ENCODE measurements at places on chromosomes 5 and 9.

GRCh38 chr9:125586172-125586511 lies 120.9 kb downstream of the MAPKAP1 start:
- no peak for DNase-seq

DNA sequence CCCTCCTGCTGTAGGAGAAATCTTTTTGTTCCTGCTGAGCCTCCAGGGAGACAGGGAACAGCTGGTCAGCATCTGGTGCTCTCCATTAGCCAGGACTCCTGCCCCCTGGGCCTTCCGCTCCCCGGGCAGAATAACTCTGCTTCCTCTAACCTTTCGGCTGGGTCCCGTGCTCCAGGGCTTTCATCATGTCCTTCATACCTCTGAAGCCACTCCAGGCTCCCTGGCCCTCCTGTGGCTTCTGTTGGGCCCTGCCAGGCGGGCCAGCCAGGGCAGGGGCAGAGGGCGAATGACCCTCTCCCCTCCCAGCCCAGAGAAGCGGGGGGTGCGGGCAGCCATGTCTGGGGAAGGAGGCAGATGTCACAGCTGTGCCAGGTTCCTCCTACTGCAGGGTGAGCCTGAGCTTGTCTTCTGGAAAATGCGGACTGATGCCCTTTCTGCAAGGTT lies 81.7 kb upstream of the LMX1B start:
- no peak for DNase-seq

DNA sequence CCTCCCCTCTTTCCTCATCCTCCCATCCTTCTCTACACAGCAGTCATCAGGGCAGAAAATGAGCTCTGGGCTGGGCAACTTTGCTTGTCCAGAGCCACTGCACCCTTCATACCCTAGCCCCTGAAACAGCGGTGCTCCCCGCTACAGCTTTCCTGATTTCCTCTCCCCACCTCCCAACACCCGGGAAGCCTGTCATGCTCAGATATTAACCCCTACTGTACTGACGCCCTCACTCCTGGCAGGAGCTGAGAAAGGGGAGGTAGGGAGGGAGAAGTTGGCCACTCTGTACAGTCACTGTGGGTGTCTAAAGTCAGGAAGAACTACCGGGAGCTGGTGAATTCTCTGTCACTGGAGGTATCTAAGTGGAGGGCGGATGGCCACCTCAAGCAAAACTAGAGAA lies 782 bp downstream of the CAMK2A start:
- DNase-seq, result no peak

GRCh38 chr5:14724633-14725032 lies 60.1 kb downstream of the OTULIN start:
- no peak for DNase-seq

DNA sequence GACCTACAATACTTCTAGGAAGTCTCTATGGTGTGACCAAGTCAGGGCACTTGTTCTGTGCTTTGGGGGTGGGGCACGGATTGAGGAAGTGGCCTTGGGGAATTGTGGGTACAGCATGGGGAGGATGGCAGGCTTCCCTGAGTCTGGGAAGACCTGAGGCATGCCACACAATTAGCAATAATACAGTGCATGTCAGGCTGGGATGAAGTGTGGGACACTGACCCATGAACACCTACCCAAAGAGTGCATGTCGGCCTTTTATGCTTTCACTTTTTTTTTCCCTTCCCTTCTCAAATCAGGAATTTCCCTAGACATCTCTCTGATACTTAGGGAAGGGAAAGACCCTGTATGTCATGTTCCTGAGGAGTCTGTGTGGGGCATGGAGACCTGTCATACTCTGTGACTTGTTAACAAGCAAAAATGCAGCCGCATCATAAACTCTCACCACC lies 146.4 kb downstream of the PALM2AKAP2 start:
- no peak for DNase-seq

DNA sequence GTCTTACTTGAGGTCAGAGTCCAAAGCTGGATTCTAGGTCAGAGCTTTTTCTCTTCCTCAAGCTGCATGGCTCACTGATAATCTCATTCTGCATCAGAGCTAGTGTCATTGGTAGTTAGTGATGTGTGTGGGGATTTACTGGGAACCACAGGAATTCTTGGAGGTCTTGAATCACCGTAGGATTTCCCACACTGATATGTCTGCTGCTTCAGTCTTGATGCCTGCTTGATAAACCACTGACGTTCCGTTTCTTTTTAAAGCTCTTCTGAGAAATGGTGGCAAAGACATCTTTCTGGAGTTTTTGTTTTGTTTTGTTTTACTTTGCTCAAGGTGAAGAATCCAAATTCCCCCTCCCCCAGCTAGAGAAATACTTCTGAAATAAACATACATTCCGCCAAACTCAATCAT lies 1.2 kb upstream of the GARIN3 start:
- DNase-seq, result no peak

- DNase-seq, result no peak
These were observed 533.6 kb downstream of the BNC2 start for GRCh38 chr9:16336833-16337232.

DNA sequence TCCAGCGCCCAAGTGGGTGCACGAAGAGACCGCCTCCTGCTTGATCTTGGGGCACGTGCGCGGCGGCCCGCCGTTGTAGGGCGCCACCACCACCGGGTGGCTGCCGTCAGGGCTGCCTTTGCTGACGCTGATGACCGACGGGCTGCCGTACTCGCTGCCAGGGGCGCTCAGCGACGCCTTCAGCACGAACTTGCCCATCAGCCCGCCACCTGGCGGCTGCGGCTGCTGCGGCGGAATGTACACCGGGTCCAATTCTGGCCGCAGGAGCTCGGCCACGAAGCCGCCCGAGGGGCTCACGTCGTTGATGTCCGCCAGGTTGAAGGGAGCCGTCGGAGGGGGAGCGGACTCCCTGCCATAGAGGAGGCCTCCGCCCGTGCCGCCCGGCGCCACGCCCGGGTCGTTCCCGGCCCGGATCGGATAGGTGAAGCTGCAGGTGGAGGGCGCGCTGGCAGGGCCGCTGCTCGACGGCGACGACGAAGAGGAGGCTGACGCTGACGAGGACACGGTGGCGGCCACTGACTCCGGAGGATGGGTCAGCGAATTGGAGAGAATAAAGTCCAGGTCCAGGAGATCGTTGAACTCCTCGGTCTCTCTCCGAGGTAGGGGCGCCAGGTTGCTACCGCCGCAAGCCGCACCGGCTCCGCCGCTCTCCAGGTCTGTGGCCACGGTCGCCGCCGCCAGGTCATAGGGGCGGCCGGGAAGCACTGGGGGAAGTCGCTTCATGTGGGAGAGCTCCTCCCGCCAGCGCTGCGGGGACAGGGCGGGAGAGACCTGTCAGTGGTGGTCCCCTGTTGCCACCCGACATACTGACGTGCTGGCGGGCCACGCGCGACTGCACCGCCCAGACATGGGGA lies 1.8 kb downstream of the KLF4 start:
- DNase-seq, result peak; percentile 39

- no peak for DNase-seq
These were observed 61.4 kb downstream of the CFAP90 start for GRCh38 chr5:7789567-7789966.

GRCh38 chr5:142828797-142829535 lies 58.8 kb downstream of the ARHGAP26 start:
- DNase-seq, result no peak

GRCh38 chr5:112929336-112930081 lies 7.5 kb upstream of the REEP5 start:
- no peak for DNase-seq

- DNase-seq, result no peak
These were observed 163.1 kb downstream of the LRRC70 start for GRCh38 chr5:62741761-62742160.

GRCh38 chr5:36239370-36240293 lies 2.1 kb downstream of the NADK2 start:
- no peak for DNase-seq

DNA sequence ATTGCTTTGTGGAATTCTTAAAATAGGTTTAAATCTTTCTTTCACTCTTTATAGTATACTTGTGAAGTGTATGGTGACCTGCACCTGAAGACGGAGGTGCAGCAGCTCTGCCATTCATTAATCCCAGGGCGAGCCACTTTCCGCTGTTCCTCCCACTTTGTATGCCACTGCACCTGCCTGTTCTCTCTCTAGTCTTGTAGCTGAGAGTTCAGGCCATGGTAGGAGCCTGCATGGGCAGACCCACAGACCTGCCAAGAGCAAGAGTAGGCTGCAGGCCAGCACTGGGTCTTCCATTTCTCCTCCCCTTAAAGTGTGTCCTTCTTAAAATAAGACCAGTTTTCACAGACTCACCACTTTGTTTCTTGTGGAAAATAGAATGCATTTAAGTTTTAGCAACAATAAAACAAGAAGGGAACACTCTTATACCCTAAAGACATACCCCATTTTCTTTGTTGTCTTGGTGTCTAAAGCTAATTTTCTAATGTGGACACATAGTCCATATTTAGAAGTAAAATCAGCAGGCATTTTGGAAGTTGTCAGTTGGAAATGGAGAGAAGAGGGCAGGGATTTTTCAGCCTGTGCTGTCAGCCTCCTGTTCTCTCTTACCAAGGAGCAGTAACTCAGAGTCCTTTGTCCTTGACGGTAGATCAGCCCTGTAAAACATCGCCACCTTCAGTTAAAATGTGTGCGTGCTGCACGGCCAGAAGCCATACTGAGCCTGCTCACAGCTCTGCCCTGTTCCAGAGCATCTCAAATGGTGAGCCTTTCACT lies 103.2 kb downstream of the SNCAIP start:
- no peak for DNase-seq

DNA sequence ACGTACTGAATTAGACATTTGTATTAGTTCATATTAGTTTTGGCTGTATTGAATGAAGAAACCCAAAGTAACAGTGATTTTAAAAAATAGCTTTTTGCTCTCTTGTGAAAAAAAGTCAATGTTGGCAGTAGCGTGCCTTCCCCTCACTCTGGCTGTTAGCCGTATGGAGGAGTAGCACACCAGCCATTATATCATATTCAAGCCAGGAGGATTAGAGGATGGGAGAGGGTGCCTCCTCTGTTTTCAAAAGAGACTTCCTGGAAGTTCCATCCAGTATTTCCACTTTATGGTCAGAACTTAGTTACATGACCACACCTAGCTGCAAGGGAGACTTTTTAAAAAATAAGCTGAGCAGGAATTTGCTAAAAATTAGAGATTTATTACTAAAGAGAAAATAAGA lies 41.2 kb downstream of the GPR21 start:
- no peak for DNase-seq

GRCh38 chr9:21607576-21607975 lies 125.5 kb upstream of the IFNE start:
- no peak for DNase-seq

GRCh38 chr9:96084331-96084734 lies 208.8 kb downstream of the ERCC6L2 start:
- no peak for DNase-seq

- DNase-seq, result peak; percentile 36
These were observed 26.0 kb downstream of the TPD52L3 start for GRCh38 chr9:6354072-6354686.

GRCh38 chr5:158899792-158900191 lies 199.9 kb downstream of the EBF1 start:
- DNase-seq, result no peak

DNA sequence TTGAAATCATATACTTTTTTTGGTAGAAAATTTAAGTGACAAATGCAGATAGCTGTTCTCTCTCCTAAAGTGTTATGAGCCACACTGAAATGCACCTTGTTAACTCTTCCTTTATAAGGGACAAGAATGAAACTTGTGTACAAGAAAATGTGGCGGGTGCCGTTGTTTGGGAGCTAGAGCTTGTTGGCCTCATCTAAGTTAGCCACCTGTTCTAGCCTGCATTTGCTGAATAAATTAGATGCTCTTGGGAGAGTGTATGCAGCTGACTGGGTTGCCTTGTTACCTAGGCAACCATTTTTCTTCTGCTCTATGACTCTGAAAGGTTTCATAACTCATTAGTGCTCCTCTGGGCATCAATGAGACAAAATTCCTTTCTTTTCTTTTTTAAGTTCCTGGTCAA lies 174.3 kb downstream of the TAF11L14 start:
- no peak for DNase-seq

- DNase-seq, result no peak
These were observed 21.0 kb upstream of the HAND1 start for GRCh38 chr5:154498994-154499393.

DNA sequence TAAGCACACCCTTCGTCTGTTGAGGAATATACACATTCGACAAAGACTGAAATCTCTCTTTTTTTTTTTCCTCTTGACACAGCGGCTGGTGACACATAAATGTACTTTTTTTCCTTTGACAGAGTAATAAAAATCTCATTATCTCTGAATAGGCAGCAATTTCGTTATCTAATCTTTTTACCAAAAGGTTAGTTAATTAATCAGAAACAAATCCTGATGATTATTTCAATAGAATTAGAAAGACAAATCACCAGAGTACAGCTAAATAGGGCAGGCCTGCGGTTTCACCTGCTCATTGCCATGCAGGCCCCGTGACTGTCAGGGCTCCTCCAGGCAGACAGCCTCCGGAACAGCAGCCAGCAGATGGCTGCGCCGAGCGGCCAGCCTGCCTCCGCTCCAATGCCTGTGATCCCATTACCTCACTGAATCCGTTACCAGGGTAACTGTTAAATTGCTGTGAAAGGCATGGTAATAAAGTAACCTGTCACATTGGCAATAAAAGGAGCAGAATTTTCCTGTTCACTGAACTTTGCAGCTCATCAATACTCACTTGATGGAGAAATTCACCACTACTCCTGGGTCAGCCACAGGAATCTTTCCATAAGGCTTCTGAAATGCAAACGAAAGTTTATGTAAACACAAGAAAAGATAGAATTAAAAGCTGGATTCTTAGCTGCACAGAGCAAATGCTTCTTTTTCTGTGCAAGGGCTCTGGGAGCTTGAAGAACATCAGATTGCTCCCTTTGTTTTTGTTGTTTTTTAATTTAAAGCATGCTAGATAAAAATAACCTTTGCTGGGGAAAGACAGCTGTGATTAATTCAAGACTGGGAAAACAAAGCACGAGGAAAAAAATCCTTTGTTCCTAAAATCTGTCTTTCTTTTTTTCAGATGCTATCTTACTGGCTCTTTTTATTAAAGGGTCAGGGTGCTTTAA lies 666.4 kb upstream of the ZNF608 start:
- DNase-seq, result no peak
